Activated CD4-positive, alpha-beta T cell treated with anti-CD3 and anti-CD28 coated beads for 48 hours (primary cell): ENCODE measurements at places on chromosomes 16 and 17.

DNA sequence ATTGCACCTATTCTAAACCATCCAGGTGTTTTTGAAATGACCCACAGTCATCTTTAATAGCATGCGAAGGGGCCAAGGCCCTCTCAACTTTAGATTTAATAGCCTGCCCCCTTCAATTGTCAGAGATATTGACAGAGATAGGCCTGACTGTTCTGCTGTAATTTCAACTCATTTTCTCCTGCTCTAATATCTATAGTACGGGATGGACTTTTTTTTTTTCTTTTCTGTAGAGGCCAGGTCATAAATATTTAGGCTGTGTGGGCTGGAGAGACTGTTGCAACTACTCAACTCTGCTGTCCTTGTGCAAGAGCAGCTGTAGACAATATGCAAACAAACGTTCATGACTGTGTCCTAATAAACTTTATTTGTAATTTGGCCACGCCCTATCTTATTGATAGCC, 24.7 kb upstream of the KRT20 start:
- no peak for DNase-seq

- peak; percentile 87 for DNase-seq
These were observed 29.1 kb upstream of the ITGA3 start for GRCh38 chr17:50026837-50027171.

DNA sequence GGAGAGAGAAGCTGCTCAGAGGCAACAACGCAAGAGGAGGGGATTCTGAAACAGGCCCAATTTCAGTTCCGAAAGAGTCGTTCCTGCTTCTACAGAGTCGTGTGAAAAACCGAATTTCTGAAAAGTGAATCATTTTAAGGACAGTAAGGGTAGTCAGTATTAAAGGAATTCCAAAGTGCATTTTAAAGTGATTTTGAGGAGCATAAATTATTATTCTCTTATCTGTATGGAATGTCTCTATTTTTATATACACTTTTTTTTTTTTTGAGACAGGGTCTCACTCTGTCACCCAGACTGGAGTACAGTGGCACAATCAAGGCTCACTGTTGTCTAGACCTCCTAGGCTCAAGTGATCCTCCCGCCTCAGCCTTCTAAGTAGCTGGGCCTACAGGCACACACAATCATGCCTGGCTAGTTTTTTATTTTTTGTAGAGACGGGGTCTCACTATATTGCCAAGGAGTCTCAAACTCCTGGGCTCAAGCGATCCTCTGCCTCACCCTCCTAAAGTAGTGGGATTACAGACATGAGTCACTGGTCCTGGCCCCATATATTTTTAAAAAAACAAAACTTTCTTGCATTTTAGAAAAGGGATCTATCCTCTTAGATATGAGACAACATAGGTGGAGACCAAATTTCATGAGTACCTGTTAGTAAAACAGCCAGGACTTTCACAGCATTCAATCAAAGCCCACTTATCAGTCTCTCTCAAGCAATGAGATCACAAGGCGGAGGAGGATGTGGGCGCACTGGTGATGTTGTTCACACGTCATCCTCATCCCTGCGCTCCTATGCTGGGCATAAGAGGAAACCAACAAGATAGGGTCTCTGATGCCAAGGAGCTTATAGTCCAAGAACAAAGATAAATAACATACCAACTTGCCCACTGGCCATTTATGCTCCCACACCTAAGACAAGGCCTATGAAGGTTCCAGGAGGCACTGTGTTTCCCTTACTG, 53.2 kb downstream of the SMG6 start:
- peak; percentile 48 for DNase-seq

DNA sequence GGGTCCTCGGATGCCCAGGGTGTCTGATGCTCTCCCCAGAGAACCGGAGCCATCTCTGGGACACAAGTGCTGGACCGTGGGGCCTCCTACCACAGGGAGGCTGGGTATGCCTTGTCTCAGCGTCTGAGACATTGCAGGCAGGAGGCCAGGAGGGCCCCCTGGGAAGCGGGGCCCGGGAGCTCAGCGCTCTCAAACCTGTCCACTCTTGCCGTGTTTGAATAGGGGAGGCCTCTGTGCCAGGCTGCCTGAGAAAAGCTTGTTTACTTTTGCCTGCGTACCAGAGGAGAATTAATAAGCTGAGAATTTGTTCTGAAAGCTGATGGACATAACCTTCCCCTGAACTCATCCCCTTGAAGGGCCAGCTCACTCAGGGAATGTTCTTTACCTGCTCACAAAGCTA, 163.8 kb downstream of the NTN1 start:
- no peak for DNase-seq

DNA sequence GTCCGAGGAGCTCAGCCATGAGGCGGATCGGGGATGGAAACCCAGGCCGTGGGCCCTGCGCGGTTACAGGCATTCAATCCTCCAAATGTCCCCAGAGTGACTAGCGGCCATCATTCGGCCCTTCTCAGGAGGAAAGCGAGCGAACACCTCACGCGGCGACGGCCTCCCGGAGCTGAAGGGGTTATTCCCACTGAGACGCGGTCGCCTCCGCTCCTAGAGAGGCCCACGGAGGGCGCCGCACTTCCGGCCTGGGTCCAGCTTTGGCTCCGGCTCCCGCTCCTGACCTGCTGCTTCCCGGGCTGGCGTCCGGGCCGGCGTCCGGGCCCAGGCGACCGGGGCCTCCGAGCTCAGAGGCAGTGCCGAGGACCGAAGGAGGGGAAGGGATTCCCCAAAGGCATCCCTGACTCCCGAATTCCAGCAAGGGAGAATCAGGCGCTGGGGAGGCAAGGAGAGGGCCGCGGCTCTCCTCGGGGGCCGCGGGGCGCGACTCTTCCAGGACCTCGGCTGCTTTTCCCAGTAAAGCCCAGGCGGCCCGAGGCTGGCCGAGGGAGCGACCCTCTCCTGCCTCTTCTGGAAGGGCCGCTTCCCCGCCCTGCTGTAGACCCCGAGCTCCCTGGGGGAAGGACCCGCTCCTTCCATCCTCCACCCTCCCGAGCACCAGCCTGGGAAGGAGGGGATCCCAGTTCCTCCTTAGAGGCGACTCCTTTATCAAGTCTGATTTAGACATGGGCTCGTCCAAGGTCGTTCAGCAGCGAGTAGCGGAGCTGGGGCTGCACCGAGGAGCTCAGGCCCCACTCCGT, 18.6 kb upstream of the ZNF629 start:
- peak; percentile 63 for DNase-seq

DNA sequence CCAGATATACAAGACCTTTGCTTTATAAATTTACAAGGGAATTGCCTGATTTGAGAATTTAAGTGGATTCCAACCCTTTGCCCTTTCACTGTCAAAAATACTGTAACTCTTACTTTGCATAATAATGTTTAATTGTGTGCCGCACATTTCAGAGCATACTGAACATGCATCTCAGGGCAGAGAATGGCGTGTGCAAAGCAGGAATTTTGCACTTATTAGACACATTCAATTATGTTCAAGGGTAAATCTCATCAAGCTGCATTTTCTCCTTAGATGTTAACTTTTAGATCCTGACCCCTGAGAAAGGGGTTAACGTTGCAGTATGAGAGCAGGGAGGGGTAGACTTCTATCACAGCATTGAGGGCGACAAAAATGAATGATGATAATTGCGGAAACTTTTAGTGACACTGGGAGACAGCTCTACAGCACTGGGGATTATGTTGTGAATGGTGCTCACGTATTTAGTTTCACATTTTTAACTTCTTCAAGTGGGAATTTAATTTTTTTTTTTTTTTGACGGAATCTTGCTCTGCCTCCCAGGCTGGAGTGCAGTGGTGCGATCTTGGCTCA, 54.6 kb upstream of the CACNG4 start:
- DNase-seq, result no peak

DNA sequence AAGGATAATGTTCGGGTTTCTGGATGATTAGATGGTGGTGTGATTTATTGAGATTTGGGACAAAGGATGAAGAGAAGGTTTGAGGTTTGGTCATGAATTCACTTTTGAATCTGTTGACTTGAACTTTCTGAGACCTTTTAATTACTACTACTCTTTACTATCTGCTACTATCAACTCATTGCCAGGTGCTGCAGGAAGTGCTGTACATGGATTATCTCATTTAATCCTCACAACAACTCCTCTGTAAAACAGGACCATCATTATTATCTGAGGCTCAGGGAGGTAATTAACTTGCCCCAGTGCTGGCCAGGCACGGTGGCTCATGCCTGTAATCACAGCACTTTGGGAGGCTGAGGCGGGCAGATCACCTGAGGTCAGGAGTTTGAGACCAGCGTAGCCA, 2.9 kb upstream of the ANKRD40 start:
- DNase-seq, result no peak

GRCh38 chr16:73365016-73365551, 317.2 kb upstream of the ZFHX3 start:
- no peak for DNase-seq

DNA sequence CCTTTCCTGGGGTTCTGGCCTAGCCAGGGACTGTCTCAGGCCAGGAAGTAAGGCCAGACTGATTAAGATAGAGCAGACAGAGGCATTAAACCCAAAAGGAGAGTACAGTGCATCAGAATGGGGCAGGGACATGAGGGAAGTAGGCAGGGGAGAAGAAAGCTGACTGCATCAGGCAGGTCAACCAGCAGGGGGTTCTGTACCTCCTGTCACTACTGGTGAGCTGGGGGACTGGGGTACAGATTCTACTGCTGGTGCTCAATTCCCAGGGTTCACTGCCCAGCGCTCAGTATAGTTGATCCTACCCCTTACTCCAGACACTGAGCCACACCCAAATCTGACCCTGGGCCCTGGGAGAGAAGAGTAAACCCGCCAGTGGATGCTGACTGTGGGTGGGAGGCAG, 12.9 kb upstream of the MTMR4 start:
- DNase-seq, result peak; percentile 22

- no peak for DNase-seq
These were observed 53.1 kb downstream of the MRC2 start for GRCh38 chr17:62680541-62681052.

DNA sequence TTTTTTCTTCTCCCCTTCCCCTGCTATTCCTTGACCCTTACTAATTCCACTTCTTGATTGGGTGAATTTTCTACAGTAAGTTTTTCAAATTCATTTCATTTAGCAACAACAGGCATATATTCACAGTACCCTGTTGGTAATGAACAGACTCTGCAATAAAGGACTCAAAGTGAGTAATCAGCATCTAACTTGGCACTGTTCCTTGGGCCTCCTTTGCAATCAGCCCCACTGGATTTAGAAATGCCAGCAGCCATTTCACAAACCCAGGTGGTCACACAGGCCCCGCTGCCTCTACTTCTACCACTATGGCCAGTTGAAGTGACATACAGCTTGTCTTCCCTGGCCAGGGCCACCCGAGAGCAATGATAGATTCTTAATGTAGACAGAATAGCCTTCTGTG, 113.8 kb downstream of the CYB561 start:
- DNase-seq, result no peak

- no peak for DNase-seq
These were observed 12.0 kb upstream of the TNRC6A start for GRCh38 chr16:24717411-24717810.

DNA sequence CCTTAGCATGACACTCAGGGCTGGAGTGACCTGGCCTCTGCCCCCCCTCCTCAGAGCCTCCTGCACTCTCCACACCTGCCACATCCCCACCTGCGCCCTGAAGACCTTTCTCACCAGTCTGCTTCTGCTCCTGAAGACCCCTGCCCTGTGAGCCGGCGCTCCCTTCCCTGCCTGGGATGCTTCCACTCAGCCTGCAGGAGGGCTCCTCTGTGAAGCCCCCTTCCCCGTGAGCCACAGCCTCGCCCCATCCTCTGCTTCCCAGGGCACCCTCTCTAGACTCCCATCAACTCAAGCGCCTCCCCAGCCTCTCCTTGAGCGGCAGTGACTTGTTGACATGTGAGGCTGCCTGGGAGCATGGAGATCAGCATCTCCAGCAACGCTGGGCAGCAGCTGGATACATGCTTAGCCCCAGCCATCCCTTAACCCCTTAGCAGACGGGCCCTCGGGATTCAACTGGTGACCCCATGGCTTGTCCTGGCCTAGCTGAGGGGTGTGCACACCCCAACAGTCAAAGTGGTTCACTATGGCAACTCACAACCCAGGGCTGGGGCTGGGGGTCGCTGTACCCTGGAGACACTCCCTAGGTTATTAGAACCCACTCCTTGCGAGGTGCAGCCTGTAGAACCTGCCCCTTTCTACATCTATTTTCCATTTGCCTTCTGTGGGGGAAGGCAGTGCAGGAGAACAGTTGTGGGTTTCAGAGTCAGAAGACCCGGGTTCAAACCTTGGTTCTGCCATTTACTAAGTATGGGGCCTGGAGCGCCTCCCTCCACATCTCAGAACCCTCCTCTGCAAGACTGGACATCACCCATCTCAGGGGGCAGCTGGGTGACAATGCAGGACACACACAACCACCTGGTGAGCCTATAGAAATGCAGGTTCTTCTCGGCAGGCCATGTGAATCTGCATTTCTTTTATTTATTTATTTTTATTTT, 21.5 kb downstream of the TMEM235 start:
- peak; percentile 29 for DNase-seq

DNA sequence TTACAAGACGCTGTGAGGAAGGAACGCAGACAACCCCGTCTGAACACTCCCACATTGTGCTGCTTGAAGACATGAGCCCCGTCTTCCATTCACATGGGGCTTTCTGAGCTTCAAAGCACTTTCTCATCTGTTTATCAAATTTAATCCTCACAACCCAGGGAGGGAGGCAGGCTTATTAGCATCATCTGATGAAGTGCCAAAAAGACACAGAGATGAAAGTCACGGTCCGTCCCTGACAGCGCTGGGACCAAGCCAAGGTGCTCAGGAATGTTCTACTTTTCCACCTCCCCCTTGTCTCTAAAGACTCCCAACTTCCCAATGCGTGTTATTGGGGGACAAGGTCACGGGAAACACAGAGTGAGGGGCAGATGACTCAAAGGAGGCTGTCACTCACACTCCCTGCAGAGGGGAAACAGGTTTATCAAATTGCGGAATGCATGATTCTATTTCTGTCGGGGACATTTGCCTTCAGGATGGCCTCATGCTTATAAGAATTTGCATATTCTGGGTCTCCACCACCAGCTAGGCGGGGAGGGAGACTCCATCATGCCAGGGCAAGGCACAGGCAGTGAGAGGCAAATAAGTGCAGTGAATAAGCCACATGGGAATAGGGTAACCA, 10.7 kb downstream of the XYLT1 start:
- DNase-seq, result no peak

- DNase-seq, result no peak
These were observed 108.8 kb downstream of the CCDC182 start for GRCh38 chr17:57636274-57636673.

GRCh38 chr16:57798953-57799599, 3.2 kb downstream of the KIFC3 start:
- DNase-seq, result no peak

DNA sequence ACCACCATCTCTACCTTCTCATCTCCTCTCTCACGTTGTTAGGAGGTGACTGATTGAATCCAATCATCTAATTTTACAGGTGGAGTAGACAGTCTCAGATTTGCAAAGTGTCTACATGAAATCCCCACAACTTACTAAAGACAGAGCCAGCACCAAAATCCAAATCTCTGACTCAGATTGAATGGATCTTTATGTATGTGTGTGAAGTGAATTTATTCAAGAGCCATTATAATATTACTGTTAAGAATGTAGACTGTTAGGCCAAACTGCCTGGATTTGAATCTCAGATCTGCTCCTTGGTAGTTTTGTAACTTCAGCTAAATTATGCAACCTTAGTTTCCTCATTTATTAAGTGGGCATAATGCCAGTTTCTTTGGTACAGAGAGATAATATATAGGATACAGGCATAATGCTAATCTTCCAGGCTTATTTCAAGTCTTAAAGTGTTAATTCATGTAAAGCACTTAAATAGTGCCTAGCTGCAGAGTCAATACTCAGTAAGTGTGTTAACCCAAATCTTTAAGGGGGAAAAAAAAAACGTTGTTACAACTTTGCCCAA, 12.7 kb downstream of the CNEP1R1 start:
- DNase-seq, result no peak
